NCI-H1105 treated with DMSO at 0.1 percent for 48 hours (cell line): ENCODE measurements at places on chromosomes 5 and 9.

DNA sequence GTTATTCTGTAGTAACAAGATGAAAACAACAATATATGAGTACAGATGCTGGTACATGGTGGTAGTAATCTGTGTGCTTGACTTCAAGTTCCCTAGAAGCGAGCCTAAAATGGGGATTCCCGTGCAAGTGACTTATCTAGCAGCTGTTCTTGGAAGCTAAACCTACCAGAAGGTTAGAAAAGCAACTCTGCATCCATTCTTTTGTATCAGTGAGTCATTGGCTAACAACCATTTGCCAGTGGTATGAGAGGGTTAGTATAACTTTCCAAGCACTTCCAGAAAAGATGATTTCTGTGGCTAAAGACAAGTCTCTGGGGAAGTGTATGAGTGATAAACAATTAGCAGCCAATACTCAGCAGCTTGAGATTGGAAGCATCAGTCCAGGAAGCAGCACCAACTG lies 787.7 kb upstream of the CDH6 start:
- DNase-seq, result no peak

GRCh38 chr5:60260658-60261057 lies 367.1 kb upstream of the PDE4D start:
- no peak for DNase-seq

GRCh38 chr9:31030741-31031202 lies 1353.7 kb upstream of the ACO1 start:
- DNase-seq, result no peak

DNA sequence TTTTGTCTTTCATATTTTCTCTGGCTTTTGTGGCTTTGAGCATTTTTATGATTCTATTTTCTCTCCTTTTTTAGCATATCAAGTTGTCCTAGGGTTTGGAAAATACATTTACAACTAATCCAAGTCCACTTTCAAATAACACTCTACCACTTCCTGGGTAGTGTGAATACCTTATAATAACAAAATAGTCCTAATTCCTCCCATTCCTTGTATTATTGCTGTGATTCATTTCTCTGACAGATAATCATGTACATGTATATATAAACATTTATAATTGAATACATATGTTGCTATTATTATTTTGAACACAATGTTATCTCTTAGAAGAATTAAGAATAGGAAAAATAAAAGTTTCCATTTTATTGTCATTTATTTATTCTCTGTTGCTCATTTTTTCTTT lies 14.9 kb upstream of the ADAM19 start:
- no peak for DNase-seq

DNA sequence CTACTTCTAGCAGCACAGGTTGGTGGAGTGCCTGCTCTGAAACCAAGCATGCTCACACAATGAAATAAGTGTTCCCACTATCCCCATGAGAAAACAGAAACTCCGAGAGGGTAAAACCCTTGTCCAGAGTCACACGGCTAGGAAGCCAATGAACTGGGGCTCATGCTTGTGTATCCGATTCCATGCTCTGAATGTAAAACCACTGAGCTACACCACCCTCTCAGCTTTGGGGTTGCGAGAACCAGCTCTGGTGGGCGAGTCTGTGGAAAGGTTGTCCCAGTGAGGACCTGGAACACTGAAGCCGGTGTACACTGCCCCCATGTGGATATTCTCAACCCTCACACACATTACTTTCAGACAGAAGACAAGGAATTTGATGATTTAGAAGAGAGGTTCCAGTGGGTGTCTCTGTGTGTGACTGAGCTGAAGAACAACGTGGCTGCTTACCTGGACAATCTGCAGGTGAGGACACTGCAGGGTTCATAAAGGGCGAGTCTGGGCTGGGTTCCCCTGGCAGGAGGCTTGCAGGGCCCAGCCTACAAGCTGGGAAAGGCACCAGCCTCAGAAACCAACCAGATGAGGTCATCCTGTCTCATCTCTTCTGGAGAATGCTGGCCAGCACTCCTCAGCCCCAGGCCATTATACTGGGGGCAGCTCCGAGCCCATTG lies 37.4 kb downstream of the ARHGEF37 start:
- no peak for DNase-seq

DNA sequence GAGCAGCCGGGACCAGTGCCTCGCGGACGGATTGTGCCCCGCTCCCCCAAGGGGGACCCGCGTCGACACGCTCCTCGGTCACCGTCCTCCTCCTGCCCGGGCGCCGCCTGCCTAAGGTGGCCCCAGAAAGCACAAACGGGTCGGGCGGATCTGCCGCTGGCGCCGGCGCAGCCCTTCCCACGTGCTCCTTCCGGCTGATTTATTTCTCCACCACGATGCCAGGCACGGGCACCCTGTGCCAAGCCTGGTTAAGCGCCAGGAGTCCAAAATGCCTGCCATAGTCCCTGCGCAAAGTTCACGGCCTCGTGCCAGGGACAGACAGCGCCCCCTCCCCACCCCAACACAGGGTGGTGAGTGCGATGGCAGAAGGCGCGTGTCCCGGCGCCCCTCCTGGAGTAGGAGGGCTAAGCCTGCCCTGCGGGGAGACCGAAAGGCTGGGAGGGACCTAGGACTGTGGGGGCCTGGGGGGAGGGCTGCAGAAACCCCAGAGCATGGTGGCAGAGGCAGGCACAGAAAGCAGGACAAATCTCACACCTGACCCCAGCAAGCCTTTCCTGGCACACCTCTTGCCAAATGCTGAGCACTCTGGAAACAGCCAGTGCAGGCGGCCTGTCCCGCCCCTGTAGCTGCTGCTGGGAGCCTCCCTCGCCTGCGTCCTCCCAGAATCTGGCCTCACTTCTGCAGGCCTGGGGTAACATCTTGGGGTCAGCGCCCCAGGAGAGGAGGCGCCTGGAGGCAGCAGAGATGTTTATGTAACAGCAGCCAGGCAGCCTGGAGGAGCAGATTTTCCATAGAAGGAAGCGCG lies 1.1 kb upstream of the NOTCH1 start:
- DNase-seq, result peak; percentile 39

GRCh38 chr5:39072925-39073766 lies 1.1 kb downstream of the RICTOR start:
- peak; percentile 58 for DNase-seq

- no peak for DNase-seq
Measured at GRCh38 chr5:73170522-73170921, 2.5 kb upstream of the TMEM174 start.

- no peak for DNase-seq
Measured at GRCh38 chr9:77892955-77893514, 138.6 kb downstream of the GNAQ start.

- no peak for DNase-seq
Measured at GRCh38 chr9:69946800-69947437, 96.7 kb upstream of the MAMDC2 start.

DNA sequence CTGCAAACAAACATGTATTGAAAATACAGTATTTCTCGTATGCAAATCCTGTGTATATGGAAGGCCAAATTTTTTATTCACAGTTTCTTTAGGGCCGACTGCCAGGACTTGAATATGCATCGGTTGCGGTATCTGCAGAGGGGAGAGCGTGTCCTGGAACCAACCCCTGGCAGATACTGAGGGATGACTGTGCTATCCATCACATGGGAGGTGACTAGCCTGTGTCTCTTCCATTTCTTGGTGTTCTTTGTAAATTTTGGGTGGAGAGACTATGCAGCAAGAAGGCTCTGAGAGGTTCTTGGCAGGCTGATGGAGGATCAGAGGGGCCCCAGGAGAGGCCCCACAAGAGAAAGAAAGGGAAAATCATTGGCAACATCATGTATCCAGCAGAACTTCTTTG lies 384.3 kb downstream of the YTHDC2 start:
- no peak for DNase-seq
